Uterus (tissue), 4 donors: ENCODE measurements at places on chromosomes 6 and 20. TPM values are rescaled to one million over a fixed set of nuclear protein-coding genes. Genes with fewer than 3 reads are reported as not detected.

- no peaks in the 10 kb centered on the region for H3K27me3 ChIP-seq
- H3K4me3 ChIP-seq, result no peak overlapping the region
- H3K36me3 ChIP-seq, result no peaks in the 10 kb centered on the region
- no peak for DNase-seq
- H3K4me1 ChIP-seq, result no peaks in the 10 kb centered on the region
These were observed 217.7 kb downstream of the FOXA2 start for GRCh38 chr20:22366631-22367030.

- no peak overlapping the region for H3K4me3 ChIP-seq
- H3K4me1 ChIP-seq, result no peaks in the 10 kb centered on the region
- no peaks in the 10 kb centered on the region for H3K27me3 ChIP-seq
- H3K27ac ChIP-seq, result no peak overlapping the region
- no peaks in the 10 kb centered on the region for H3K36me3 ChIP-seq
- no peak for DNase-seq
These were observed 16.8 kb downstream of the TREM1 start for GRCh38 chr6:41269716-41270115.

- H3K36me3 ChIP-seq, result no peaks in the 10 kb centered on the region
- H3K4me1 ChIP-seq, result peaks cover 7% of the 10 kb centered on the region
- peak; percentile 39 for DNase-seq
- H3K27ac ChIP-seq, result peak overlapping the region; percentile 93
- H3K4me3 ChIP-seq, result peak overlapping the region; percentile 80
These were observed 6.5 kb upstream of the USP45 start for GRCh38 chr6:99521633-99522151.

- no peaks in the 10 kb centered on the region for H3K36me3 ChIP-seq
- no peak overlapping the region for H3K27ac ChIP-seq
- H3K27me3 ChIP-seq, result no peaks in the 10 kb centered on the region
- no peak overlapping the region for H3K4me3 ChIP-seq
- no peaks in the 10 kb centered on the region for H3K4me1 ChIP-seq
These were observed 1022.4 kb downstream of the GRIK2 start for GRCh38 chr6:102415891-102416290.

- H3K36me3 ChIP-seq, result no peaks in the 10 kb centered on the region
- H3K4me1 ChIP-seq, result no peaks in the 10 kb centered on the region
- no peak for DNase-seq
- no peak overlapping the region for H3K4me3 ChIP-seq
- H3K27ac ChIP-seq, result no peak overlapping the region
- no peaks in the 10 kb centered on the region for H3K27me3 ChIP-seq
These were observed 279.5 kb downstream of the TAF4 start for GRCh38 chr20:61786230-61786629.

TCEA2 gene
- total RNA-seq, result 30.8 TPM

RAET1E gene
- total RNA-seq, result not detected

CD109 gene
- total RNA-seq, result 30.6 TPM
